ENCODE measurements at places on chromosomes 1 and 21.

- no peak for DNase-seq
These were observed 17.0 kb downstream of the NUP210L start for GRCh38 chr1:154137888-154138287.

DNA sequence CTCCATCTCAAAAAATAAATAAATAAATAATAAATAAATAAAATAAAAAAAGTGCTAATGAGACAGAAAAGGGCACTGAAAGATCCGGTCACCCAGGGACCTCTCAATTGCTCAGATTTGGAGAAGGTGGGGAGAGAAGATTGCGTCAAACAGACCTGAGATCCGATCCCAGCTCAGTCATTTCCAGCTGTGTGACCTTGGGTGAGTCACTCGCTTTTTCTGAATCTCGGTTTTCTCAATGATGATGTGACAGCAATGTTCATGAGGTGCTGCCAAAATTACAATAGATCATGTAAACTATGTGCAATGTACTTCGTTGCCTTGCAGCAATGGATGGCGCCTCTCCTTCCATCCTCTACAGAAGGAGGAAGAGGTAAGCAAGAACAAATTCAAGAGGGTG lies 11.1 kb upstream of the MEF2D start:
- no peak for DNase-seq

DNA sequence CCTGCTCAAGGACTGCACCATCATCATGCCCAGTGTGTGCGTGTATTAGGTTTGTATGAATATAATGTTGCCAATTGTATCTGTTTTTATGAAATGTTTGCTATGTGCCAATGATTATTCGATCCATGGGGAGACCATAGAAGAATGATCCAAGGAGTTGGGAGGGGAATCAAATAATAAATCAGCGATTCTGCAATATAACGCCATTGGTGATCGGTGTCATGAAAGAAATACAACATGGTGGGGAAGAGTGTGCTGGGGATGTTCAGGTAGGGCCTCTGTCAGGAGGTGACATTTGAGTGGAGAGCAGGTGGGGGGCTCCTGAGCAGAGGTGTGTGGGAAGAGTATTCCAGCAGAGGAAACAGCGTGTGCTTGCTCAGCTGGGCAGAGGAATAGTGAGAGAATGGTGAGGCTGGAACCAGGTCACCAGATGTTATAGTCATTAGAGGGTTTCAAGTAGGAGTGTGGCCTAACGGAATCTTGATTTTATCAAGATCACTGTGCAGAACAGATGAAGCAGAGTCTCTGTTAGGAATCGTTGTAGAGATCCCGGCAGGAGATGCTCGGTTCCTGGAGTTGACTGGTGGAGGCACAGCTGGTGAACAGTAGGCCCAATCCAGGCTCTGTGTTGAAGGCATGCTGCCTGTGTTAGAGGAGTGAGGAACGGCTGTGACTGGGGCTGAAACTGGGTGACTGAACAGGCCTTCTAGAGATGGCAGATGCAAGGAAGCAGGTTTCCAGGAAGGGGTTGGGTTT lies 2.9 kb upstream of the ZNF496 start:
- no peak for DNase-seq

GRCh38 chr1:43796111-43796581 lies 88.8 kb downstream of the ST3GAL3 start:
- DNase-seq = no peak

- no peak for DNase-seq
These were observed 62.3 kb downstream of the DISP3 start for GRCh38 chr1:11541236-11541635.

- no peak for DNase-seq
These were observed 30.5 kb upstream of the MACF1 start for GRCh38 chr1:39173995-39174380.

- DNase-seq = no peak
These were observed 383.0 kb upstream of the VAMP3 start for GRCh38 chr1:7388141-7388487.

- DNase-seq = no peak
These were observed 51.2 kb upstream of the EDN2 start for GRCh38 chr1:41535716-41536115.

DNA sequence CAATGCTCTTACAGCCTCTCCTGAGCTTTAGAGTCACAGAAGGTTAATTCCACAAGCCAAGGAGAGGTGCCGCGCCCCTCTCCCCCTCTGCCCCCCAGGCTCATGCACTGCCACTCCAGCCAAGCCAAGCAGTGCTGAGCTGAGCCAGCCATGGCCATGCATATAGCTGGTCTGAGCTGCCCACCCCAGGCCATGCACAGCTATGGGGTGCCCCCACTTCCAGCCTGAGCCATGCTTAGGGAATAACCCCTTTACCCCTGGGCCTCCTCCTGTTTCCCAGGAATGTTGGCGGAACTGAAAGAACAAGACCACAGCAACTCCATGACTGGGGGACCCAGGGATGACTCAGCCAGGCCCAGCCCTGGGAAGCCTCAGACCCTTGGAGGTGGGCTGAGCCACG lies 34.0 kb upstream of the MAGOH start:
- DNase-seq = no peak

GRCh38 chr1:1920608-1921458 lies 1.8 kb upstream of the TMEM52 start:
- no peak for DNase-seq

DNA sequence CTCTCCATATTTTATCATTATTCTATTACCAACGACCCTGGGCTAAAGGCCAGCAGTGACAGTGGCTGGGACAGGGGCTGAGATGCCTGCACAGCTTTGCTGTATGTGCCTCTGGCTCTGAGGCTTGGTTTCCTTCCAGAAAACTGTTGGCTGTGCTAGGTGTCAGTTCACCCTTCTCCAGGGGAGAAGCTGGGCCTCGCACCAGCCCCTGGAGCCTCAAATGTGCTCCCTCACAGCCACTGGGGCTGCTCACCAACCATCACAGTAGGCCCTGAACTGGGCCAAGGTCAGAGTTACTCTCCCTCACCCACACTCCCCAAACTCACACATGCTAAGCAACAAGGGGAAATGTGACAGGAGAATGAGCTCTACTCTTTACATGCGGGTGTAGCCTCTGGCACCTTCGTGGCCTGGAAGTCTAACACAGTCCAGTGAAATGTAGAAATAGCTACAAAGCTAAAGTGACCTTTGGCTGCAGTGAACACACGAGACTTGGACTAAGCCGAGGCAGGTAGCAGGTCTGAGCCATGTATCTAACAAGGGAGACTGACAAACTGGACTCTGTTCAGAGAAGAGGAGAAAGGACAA lies 4.7 kb upstream of the CD160 start:
- no peak for DNase-seq

Data from nephron progenitor cell (in vitro differentiated cells).